ENCODE measurements at places on chromosomes 1 and 21.
A peak's percentile ranks its signal among the peaks of the same experiment; 100 is the strongest.

- no peak for DNase-seq
Observed at GRCh38 chr1:86445919-86446318, 21.9 kb downstream of the CLCA2 start.

GRCh38 chr1:29632806-29633615, 396.7 kb downstream of the PTPRU start:
- DNase-seq = no peak

DNA sequence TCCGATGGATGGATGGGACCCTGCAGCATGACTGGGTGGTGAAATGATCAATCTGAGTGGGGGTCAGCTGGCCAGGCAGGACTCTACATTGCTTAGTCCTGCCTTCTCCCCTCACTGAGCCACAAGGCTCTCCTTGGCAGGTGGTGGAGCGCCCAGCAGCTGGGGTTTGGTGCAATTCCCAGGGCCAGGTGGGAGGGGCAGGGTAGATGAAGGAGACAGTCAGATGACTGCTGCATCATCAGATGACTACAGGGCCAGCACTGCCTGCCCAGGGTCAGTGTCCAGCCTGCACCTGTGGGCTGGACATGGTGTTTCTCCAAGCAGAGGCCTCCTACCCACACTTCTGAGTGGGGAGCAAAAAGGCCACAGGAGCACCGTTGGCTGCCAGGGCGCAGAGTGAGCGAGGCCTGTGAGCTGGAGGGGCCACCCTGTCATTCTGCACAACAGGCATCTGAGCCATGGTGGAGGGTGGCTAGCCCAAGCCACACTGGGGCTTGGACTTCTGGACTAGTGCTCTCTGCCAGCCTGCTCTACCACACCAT, 103.9 kb upstream of the EDN2 start:
- DNase-seq = no peak

DNA sequence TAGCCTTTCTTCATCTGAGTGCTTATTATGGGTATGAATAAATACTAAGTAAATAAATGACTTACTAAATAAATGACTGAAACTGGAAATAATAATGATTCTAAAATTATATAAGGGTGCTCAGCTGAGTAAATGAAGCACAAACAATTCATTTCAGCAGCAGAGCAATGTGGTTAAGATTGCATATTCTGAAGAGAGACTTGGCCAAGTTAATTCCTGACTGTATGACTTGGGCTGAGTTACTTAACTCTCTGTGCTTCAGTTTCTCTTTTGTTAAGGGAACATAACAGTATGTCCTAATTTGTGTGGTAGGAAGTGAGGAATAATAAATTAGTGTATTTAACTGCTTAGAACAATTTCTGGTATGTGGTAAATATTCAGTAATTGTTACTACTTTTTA, 19.1 kb downstream of the AGL start:
- DNase-seq = no peak

GRCh38 chr1:172496678-172497077, 36.3 kb upstream of the SUCO start:
- no peak for DNase-seq

DNA sequence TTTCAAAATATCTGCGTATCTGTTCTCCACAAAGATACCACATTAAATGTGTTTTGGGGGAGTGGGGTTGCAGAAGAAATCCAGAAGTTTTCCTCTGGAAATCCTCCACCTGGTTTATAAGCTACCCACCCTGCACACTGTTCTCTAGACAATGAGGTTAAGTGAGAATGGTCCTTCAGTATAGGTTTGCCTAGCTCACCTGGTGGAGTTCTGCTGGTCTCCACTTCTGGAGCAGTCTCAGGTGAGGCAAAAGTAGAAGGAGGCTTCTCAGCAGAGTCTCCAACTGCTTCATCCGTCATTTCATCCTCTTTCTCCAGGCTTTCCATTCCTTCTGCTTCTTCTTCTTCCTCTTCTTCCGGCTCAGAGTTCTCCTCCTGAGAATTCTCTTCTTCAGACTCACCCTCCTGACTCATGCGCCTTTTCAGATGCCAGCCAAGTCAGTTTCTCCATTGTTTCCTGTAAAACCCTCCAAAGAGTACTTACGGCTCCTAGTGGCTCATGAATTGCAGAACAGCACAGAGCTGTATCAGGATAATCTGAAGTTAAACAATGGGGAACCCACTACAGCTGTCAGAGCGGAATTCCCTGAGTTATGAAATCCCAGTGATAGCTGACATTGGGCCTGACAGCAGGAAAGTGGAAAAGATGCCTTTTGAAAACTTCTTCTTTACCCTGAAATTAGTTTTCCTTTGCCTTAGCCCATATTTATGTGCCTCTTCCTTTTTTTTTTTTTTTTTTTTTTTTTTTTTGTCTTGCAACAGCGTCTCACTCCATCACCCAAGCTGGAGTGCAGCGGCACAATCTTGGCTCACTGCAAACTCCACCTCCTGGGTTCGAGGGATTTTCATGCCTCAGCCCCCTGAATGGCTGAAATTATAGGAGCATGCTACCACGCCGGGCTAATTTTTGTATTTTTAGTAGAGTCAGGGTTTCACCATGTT, 38.5 kb downstream of the MSTO1 start:
- DNase-seq = no peak

GRCh38 chr1:53400761-53401674, 58.2 kb upstream of the DMRTB1 start:
- DNase-seq = no peak

DNA sequence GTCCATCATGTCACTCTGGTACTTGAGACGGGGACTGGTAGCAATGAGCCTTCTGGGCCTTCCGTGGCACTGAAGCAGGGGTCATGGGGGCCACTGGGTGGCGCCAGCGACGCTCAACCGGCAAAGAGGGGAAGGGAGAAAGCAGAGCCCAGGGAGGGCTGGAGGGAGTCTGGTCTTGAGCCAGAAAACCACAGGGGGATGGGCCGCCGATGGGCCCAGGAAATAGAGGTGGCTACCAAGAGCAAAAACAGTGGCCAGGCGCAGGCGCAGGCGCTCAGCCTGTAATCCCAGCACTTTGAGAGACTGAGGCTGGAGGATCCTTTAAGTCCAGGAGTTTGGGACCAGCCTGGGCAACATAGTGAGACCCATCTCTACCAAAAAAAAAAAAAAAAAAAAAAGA, 21.8 kb downstream of the EXOC8 start:
- DNase-seq = no peak

GRCh38 chr1:101698681-101699080, 298.0 kb downstream of the OLFM3 start:
- no peak for DNase-seq

GRCh38 chr1:198849093-198849492, 210.3 kb downstream of the PTPRC start:
- DNase-seq = no peak

DNA sequence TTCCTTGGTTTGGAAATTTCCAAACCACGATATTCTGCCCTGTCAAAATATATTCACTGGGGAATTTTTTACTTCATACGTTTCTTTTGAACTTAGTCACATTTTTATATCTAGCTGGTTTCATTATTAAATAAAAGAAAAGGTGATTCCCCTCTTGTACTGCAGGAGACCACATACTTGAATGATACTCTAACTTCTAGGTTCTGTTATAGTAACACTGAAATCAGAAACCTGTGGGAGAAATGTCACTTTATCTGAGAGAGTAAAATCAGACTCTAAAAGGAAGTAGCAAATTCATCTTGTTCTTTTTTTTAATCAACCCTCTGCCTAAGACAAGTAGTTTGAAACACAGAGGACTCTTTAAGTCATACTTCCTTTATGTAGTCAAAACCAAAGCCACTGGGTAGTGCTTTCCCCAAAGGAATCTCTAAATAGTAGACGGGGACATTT, 34.4 kb downstream of the MRPL39 start:
- DNase-seq = no peak

GRCh38 chr21:36798491-36798890, 99.6 kb downstream of the SIM2 start:
- DNase-seq = no peak

DNA sequence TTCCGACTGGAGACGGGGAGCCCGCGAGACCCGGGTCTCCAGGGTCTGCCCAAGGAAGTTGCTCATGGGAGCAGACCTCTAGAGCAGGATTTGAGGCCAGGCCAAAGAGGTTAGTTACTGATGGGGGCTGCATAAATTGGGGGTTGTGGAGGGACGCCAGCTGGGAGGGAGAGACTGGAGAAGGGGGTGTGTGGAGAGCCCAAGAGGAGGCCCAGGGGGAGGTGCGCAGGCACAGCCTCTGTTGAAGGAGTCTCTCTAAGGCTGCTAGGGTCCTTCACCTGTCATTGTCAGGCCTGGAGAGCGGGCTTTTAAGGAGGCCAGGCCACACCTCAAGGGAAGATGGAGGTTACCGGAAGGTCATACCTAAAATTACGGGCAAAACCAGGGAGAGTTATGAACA, 363 bp downstream of the PLA2G5 start:
- no peak for DNase-seq

- DNase-seq = no peak
Observed at GRCh38 chr1:84919461-84919970, 26.5 kb upstream of the LPAR3 start.

DNA sequence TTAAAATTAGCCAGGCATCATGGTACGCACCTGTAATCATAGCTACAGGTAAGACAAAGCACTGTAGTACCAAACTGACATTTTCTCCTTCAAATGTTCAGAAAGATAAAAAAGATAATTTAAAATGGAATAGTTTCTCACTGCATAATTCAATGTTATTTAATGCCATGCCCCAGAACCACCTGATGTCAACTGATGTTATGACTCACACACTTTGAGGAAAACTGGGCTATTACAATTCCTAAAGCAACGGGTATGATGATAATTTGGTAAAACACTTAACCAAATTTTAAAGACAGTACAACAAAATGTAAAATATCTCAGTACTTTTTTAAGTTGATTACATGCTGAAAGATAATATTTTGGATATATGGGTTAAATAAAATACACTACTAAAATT, 22.9 kb upstream of the PLEKHO1 start:
- no peak for DNase-seq

DNA sequence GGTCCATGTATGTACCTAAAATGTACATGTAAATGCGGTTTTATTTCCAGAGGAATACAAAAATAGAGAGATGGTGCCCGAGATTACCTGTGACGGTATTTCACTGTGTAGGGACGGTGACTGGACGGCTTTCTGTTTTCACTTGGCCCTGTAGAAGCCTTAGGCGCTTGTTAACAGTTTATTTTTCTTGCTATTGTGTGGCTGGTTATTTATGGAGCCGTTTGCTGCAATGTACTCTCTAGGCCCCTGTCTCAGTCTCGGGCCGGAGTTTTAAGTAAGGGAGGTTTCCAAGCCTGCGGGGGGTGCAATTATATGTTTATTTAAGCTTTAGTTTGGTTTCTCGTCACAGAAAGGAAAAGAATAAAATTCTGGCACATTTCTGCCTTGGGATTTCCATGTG, 413 bp downstream of the EFCAB7 start:
- no peak for DNase-seq

DNA sequence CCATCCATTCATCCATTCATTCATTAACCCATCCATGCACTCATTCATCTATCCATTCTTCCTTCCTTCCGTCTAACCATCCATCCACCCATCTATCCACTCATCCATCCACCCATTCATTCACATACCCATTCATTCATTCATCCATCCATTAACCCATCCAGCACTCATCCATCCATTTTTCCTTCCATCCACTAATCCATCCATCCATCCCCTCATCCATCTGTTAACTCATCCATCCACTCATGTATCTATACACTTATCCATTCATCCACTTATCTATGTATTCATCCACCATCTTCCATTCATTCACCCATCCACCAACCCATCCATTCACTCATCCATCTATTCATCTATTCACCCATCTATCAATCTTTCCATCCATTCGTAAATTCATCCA, 107.8 kb downstream of the PRDM16 start:
- no peak for DNase-seq

GRCh38 chr1:23885222-23885621, 17.1 kb upstream of the FUCA1 start:
- DNase-seq = no peak

GRCh38 chr1:228697207-228698016, 37.9 kb upstream of the RHOU start:
- DNase-seq = peak; percentile 7

DNA sequence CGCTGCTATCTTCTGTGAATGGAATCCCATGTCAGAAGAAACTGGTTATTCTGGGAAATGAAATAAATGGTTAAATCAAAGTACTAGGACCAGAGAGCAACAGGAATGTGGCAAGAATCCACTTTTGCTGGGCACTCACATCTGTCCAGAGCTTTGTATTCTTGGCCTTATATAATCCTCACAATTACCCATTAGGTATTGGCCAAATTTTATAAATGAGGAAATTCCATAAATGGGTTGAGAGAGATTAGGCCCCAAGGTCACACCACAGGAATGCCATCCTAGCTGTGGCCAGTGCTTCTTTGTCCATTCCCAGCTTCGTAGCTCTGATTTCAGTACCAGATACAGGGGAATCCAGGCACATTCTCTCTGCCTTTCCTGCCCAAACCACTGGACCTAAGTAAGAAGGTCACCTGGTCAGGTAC, 76.1 kb upstream of the HOOK1 start:
- DNase-seq = no peak

- DNase-seq = no peak
Observed at GRCh38 chr1:3190256-3191041, 121.4 kb downstream of the PRDM16 start.

GRCh38 chr21:14824126-14824525, 240.7 kb downstream of the NRIP1 start:
- DNase-seq = no peak

GRCh38 chr1:58907398-58907797, 123.6 kb upstream of the JUN start:
- no peak for DNase-seq

DNA sequence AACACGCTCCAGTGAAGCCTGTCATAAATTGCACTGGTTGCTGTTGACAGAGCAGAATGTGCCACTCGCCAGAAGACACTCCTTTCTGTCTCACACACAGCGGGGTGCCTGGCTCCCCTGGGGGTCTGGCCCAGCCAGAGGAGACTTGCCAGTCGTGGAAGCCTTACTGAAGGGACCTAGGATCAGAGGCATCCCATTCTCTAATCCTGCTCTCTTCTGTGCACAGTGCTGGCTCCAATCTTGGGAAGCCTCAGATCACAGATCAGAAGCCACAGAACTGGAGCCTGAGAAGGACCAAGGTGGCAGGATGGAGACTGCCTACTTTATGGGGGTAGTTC, 1.4 kb downstream of the SLC9A1 start:
- DNase-seq = no peak
